Left forelimb (tissue), 1 donor: ENCODE measurements at places on chromosomes 5 and 9.

- no peak for DNase-seq
Observed at GRCh38 chr9:13267743-13268142, 11.7 kb downstream of the MPDZ start.

DNA sequence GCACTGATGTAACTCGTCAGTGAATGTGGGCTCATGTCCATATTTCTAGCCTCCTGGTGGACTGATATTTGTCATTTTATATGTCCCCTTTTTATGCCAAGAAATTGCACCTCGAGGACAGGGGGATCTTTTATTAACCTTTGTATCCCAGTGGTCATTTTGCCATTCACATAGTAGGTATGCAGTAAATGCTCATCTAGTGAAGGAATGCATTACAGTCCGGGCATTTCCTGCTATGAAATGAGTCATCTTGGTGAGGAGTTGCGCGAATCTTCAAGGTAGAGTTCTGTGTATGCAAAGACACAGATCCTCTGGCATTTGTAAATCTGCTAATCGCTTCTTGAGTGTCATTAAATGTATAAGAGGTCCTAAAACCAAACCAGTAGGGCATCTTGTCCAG, 755.5 kb upstream of the ADAMTS16 start:
- DNase-seq, result no peak

GRCh38 chr9:69433392-69433791, 108.4 kb downstream of the ENTREP1 start:
- DNase-seq, result no peak

DNA sequence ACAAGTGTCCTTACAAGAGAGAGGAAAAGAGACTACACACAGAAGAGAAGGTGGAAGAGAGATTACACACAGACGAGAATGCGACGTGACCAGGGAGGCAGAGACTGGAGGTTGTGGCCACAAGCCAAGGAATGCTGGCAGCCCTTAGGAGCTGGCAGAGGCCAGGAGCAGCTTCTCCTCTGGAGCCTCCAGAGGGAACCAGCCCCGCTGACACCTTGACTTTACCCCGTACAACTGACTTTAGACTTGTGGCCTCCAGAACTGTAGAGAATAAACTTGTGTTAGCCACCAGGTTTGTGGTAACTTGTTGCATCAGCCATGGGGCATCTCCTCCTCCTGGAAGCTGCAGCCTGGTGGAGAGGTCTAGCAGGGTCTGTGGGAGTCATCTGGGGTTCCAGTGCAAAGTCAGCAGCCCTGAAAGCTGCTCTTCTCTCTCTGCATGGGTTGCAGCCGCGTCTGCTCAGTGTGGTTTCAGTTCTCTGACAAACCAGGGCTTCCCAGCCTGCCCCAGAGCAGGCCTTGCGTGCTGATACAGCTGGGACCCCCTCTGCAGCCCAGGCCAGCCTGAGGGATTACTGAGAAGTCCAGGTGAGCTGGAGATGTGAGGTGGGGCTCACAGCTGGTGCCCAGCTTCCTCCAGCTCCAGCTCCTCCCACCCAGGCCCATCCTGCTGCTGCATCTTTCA, 30.8 kb upstream of the CNOT6 start:
- no peak for DNase-seq

- no peak for DNase-seq
Observed at GRCh38 chr9:14298601-14299022, 15.3 kb downstream of the NFIB start.

DNA sequence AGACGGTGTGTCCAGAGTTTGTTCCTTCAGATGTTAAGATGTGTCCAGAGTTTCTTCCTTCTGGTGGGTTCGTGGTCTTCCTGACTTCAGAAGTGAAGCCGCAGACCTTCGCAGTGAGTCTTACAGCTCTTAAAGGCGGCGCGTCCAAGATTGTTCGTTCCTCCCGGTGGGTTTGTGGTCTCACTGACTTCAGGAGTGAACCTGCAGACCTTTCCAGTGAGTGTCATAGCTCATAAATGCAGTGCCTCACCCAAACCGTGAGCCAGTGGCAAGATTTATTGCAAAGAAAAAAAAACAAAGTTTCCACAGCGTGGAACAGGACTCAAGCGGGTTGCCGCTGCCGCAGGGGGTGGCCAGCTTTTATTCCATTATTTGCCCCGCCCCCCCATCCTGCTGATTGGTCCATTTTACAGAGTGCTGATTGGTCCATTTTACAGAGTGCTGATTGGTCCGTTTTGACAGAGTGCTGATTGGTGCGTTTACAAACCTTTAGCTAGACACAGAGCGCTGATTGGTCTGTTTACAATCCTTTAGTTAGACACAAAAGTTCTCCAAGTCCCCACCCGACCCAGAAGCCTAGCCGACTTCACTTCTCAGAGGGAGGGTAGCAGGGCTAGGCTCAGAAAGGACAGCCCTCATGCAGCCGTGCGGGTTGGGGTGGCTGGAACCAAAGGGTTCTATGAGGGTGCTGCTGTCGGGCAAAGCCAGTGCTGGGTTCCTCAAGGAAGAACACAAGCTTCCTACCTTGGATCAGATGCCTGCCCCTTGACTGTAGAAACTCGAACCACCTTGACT, 9.1 kb upstream of the RNF130 start:
- DNase-seq, result no peak

DNA sequence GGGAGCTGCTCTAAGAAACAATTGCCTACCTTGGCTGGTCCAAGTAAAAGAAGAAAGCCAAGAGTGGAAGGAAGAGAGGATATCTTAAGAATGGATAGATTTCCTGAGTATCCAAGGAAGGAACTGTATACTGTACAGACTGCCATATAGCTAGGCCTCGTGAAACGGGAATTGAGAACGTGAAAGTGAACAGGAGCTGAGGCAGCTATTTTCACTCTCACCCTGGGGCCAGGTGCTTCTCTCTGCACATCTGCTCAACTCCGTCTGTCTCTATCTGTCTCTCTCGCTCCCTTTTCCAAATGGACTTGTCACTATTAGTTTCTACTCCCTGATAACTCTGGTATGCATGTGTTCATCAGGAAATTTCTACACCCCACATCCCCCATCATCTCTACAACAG, 35.9 kb upstream of the TESK1 start:
- no peak for DNase-seq

GRCh38 chr9:105389796-105390195, 58.0 kb upstream of the FSD1L start:
- DNase-seq, result no peak

GRCh38 chr9:132235894-132236661, 74.2 kb downstream of the NTNG2 start:
- no peak for DNase-seq

DNA sequence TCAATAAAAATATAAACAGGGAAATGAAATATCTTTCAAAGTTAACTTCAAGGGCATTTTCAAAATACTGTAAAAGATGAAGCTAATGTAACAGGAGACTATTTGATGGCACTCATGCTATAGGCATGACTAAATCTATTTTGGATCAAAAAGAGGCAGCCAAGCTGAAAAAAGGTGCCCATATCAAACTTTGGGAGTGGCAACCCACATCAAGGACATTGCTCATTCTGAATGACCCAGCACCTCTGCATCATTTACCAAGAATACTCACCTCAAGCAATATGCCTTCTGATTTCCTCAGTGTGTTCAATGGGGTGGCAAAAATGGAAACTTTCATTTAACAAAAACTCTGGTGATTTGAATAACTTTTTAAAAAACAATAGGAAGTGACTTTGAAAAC, 853.3 kb downstream of the TLE1 start:
- DNase-seq, result no peak

- no peak for DNase-seq
Observed at GRCh38 chr5:61228691-61229280, 66.5 kb upstream of the SMIM15 start.

- DNase-seq, result no peak
Observed at GRCh38 chr5:115948091-115948534, 14.2 kb upstream of the LVRN start.

DNA sequence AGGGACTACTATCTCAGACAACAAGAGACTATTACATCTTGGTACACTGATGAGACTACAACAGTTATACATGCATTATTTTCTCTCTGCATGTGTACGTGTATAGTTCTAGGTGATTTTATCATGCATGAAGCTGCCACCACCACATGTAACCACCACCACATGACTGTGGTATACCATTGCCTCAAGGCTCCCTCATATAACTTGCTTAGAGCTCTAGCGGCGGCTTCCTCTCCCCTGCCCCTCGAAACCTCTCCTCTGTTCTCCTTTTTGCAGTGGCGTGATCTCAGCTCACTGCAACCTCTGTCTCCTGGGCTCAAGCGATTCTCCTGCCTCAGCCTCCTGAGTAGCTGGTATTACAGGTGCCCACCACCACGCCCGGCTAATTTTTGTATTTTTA, 162.3 kb downstream of the AOPEP start:
- no peak for DNase-seq

- DNase-seq, result no peak
Observed at GRCh38 chr5:169745441-169746146, 108.5 kb downstream of the DOCK2 start.

DNA sequence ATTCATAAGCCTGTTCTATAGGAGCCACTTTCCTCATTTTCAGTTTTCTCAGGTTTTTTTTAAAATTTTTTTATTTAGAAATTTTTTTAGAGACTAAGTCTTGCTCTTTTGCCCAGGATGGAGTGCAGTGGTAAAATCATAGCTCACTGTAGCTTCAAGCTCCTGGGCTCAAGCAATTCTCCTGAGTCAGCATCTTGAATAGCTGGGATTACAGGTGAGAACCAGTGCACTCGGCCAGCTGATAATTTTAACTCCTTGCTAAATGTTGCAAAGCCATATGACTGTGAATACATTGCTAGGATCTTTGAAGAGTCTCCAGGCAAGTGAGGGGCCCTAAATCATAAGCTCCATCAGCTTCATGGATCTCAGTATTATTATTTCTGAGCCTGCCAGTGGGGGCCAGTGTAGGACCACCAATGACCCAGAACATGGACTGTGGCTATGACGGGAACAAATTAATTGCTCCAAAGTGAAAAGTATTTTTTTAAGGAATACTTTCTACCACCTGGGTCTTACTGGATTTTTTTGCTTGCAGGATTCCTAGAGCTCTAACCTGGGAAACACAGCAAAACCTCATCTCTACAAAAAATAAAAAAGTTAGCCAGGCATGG, 5.7 kb upstream of the GAPVD1 start:
- DNase-seq, result no peak

DNA sequence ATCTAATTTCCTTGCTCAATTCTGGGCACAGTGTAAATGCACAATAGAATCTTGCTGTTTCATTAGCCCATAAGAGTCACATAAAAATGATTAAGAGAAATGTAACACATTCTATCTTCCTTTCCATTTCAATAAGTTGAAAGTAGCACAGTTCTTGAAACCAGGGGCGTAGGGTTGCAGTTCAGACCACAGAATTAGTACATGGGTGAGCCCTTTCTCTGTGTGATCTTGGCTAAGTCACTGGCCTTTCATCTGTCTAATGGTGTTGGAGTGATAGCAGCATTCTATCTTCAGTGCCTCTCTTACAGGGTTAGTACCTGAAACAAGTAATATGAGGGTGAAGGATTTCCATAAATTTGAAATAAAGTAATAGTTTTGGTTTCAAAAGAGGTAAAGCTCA, 445.3 kb upstream of the ZNF462 start:
- no peak for DNase-seq

- DNase-seq, result no peak
Observed at GRCh38 chr5:127409921-127410675, 107.3 kb upstream of the PRRC1 start.

DNA sequence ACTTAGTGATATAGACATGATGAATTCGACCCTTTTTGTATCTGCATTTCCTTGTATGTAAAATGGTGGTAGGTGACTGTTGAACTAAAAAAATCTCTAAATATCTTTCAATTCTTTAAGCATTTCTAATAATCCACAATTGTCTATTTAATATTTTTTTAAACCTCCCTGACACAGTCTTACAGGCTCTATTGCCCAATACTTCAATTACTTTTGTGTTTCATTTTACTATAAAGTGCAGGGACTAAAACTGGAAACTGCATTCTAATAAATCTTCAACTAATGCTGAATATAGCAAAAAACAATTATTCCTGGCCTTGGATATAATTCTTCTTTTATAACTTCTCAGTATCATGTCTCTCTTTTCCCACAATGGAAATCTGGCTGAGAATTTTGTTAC, 202.7 kb upstream of the PIK3R1 start:
- no peak for DNase-seq

GRCh38 chr5:125484272-125484741, 737.9 kb upstream of the ZNF608 start:
- DNase-seq, result no peak

- DNase-seq, result peak; percentile 83
Observed at GRCh38 chr9:69173891-69174615, at the start of gene TJP2. TJP2 (plus strand) TSS chr9:69174277; CDS start chr9:69174373, 96 bp downstream.

DNA sequence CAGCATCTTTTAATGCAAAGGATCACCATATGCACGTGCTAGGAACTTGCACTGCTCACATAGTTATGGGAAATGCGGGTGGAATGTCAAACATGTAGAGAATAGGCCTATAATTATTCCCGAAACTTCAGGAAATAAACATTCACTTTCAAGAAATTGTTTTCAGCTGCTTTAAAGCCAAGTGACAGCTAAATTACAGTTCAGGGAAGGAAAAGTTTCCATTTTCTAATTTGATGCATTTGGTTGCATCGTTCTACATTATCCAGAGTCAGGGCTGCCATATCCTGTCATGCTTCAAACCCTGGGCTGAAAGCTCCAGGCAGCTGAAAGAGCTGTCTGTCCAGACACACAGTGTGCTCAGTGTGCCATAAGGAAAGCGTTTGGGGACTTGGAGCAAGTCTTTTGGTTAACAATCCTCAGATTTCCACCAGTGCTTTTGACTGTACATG, 518.1 kb downstream of the CSNK1G3 start:
- no peak for DNase-seq

DNA sequence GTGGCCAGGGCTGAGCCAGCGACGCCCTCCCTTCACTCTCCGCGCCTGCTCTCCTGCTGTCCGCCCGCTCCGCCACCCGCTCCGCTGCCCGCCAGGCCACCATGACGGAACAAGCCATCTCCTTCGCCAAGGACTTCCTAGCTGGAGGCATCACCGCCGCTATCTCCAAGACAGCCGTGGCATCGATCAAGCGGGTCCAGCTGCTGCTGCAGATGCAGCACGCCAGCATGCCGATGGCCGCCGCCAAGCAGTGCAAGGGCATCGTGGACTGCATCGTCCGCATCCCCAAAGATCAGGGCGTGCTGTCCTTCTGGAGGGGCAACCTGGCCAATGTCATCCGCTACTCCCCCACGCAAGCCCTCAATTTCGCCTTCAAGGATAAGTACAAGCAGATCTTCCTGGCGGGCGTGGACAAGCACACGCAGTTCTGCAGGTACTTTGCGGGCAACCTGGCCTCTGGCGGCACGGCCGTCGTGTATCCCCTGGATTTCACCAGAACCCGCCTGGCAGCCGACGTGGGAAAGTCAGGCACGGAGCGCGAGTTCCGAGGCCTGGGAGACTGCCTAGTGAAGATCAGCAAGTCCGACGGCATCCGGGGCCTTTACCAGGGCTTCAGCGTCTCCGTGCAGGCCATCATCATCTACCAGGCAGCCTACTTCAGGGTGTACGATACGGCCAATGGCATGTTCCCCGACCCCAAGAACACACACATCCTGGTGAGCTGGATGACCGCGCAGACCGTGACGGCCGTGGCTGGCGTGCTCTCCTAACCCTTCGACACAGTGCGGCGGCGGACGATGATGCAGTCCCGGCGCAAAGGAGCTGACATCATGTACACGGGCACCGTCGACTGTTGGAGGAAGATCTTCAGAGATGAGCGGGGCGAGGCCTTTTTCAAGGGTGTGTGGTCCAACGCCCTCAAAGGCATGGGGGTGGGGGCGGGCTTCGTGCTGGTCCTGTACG, 1130.4 kb upstream of the ACO1 start:
- no peak for DNase-seq
